ENCODE measurements at places on chromosomes 1 and 21.

DNA sequence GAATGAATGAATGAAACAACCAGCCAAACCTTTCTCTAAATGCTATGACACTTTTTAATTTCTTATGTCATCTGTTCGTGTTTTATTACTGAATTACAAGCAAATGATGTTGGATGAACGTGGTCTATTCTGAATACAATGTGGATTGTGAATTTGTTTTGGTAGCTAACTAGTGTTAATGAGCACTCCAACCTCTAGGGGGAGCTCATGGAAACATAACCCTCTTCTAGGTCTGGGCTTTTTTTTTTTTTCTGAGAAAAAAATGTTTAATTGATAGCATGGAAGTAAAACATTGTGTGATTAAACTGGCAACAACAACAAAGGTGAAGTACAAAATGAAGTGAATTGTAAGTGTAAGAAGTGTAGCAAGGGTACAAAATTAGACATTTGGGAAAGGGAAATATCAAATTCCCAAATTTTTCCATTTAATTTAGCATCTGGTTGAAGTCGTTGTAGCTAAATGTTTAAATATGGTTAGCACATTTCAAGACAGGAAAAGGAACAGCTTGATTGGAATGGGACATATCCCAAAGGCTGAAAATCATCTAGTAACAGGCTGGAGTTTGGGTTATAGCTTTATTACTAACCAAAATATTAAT lies 42.6 kb upstream of the PTGS2 start:
- DNase-seq, result no peak

GRCh38 chr1:162956922-162957321 lies 95.9 kb upstream of the CCDC190 start:
- DNase-seq, result no peak

- DNase-seq, result peak; percentile 49
Measured at GRCh38 chr1:84103197-84103992, 40.7 kb upstream of the PRKACB start.

DNA sequence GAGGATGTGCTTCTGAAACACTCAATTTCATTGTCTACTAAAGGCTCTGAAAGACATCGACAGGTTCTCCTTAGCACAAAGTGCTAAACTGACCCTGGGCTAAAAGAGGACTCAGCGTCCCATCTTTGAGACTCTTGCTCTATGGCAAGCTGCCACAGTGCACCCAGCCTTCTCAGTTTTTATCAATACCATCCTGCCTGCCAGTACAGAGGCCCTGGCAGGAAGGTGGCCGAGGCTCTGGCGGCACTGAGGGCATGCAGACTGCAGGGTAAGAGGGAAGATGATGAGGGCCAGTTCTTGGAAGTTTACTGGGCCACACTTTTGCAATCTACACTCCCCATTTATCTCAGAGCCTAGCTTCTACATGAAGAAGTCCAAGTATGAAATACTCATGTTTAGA lies 5.3 kb downstream of the OLFML2B start:
- DNase-seq, result no peak

DNA sequence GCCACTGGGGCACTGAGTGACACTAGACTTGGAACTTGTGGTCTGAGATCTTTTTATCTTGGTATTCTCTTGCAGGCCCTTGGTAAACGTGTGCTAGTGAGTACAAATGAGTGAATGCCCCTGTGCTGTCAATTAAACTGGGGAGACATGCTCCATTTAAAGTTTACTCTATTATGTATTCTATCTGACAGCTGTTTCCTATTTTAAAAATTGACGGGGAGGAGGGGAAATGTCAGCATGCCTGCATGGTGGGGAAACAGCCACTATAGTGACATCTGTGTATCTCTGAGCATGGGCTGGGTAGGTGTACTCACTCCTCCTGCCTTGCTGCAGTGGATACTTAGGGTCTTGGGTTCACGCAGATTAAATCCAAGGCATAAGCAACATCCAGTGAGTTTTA lies 59.0 kb upstream of the IKBKE start:
- DNase-seq, result no peak

DNA sequence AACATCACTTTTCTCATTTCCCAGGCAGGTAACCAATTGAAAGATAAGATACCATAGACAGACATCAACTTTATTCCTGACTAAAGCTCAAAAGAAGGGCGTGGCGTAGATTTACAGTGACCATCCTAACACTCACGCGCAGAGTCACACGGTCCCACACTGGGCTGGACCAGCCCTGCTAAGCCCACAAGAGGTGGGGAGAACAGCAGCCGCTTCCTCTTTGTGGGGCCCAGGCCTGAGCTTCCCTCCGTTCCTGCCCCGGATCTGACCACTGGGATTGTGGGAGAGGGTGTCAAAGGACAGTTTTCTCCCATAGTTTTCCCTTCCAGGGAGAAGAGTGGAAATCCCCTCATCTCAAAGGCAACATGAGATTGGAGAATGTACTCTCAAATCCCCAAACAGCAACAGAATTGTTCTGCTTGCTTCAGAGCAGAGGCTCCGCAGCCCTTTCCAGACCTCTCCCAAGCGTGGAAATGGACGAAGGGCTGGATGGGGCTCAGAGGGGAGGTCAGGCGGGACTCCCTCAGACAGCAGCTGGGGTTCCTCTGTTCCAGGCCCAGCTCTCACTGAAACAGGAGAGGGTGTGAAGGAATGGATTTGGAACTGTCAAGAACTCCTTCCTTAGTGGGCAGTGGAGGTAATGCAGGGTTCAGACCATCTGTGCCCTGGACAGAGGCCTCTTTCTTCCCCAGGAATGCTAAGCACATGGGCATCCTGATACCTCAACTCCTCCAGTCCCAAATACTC lies 33.7 kb downstream of the L1TD1 start:
- DNase-seq, result no peak

DNA sequence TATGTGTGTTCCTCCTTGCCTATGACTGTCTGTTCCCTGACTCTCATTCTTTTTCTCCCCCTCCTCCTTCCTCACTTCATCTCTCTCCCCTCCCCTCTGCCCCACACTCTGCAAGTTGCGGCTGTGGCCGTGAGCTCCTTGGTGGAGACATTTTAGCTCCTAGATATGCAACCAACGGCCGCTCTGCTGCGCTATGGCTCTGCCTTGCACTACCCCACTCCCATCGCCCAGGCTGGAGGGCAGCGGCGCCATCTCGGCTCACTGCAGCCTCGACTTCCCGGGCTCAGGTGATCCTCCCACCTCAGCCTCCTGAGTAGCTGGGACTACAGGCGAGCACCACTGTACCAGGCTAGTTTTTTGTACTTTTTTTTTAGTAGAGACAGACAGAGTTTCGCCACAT lies 5.5 kb downstream of the REG4 start:
- no peak for DNase-seq

DNA sequence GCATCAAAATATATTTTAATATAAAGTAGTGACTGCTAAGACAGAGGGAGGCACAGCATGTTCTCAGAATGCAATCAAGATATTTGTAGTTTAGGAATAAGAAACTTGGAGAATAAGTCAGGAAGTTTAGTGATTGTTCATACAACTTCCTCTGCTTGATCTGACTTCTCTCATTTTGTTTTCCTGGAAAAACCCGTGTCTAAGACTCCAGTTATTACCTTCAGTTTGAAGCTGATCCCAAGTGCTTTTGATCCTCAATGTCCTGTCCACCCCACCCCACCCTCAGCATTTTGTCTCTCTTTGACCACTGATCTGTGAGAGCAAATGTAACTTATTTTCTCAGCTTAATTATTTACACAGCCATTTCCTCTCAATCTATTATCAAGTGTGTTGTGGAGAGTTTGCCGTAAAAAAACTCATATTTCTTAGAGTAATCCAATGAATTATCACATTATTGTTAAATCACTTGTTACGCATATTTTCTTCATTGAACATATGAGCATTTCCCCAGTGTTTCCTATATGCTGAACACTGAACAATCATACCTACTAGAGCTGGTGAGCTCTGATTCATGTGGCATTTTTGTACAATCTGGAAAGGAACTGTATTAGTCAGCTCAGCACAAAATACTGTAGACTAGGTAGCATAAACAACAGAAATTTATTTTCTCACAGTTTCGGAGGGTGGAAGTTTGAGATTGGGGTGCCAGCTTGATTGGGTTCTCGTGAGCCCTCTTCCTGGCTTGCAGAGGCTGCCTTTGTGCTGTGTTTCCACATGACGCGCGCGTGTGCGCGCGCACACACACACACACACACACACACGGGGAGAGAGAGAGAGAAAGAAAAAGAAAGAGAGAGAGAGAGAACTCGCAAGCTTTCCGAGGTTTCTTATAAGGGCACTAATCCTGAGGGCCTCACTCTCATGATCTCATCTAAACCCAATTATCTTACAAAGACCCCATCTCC lies 65.5 kb upstream of the DPYD start:
- no peak for DNase-seq

DNA sequence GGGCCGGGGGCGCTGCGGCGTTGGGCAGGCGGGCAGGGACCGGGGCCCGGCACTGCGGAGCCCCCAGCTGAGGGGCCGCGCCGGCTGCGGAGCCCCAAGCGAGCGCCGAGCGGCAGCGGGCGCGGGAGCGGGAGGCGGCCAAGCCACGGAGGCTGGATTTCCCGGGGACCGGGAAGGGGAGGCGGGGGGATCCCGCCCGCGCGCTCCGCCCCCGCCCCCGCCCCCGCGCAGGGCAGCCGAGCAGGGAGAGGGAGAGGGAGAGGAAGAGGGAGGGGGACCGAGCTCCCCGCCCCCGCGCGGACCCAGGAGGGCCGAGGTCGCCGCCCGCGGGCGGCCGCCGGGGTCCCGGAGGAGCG lies at the start of gene DLGAP3:
Gene DLGAP3, minus strand, starts transcription at position 154 of the 356 bp plus-strand sequence. CDS start 24,267 bp downstream, outside the sequence.
- DNase-seq, result no peak

- no peak for DNase-seq
Measured at GRCh38 chr1:36446271-36446670, 4.0 kb downstream of the OSCP1 start.

DNA sequence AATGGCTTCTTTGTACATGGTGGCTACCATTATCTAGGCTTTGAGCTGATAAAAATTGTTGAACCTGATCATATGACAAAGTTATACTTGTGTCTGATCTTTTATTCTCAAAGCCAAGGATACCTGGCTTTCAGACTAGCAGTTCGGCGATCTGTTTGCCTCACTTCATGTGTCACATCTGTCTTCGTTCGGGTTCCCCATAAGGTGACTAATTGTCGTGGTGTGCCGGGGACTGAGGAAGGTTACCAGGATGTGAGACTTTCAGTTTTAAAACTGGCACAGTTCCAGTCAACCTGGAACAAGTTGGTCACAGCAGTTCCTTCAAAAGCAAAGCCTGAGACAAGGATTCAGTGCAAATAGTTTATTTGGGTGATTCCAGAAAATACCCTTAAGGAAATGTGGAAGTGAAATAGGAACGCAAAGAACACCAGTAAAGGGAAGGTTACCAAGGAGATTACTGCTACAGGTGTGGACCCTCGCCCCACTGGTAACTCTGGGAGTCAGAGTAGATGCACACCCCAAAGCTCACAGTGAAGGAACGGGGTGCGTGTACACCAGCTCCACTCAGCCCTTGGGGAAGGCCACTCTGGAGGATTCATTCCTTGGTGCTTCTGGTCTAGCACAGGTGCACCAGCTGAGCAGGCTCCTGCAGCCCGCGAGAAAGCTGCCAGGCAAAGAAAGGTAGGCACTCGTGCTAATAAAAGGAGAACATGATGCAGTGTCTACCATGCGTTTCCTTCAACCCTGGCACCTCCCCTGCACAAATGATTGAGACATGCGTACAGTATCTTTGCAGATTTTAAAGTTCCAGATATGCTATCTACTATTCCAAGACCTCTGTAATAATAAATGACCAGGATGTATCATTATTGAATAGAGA lies 69.0 kb downstream of the VWA5B1 start:
- DNase-seq, result no peak

- no peak for DNase-seq
Measured at GRCh38 chr1:59354709-59355337, 57.9 kb downstream of the FGGY start.

DNA sequence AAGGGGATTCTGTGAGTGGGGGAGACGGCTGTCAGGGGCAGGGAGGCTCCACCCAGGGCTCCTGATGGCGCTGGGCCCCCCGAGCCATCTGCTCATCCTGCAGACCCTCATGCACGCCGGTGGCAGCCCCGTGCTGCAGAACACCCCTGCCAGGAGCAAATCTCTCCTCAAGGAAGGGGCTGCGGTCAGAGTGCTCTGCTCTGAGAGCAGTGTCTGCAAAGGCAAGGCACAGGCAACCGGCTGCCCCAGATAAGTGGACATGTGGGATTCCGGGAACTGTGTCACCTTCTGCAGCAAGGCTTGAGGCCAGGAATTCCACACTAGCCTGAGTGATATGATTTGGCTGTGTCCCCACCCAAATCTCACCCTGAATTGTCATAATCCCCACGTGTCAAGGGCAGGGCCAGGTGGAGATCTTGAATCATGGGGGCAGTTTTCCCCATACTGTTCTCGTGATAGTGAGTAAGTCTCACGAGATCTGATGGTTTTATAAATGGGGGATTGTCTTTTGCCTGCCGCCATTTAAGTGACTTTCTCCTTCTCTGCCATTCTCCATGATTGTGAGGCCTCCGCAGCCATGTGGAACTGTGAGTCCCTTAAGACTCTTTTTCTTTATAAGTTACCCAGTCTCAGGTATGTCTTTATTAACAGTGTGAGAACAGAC lies 101.0 kb downstream of the PDE9A start:
- DNase-seq, result no peak

- DNase-seq, result no peak
Measured at GRCh38 chr1:16167331-16168143, 11.7 kb upstream of the EPHA2 start.

DNA sequence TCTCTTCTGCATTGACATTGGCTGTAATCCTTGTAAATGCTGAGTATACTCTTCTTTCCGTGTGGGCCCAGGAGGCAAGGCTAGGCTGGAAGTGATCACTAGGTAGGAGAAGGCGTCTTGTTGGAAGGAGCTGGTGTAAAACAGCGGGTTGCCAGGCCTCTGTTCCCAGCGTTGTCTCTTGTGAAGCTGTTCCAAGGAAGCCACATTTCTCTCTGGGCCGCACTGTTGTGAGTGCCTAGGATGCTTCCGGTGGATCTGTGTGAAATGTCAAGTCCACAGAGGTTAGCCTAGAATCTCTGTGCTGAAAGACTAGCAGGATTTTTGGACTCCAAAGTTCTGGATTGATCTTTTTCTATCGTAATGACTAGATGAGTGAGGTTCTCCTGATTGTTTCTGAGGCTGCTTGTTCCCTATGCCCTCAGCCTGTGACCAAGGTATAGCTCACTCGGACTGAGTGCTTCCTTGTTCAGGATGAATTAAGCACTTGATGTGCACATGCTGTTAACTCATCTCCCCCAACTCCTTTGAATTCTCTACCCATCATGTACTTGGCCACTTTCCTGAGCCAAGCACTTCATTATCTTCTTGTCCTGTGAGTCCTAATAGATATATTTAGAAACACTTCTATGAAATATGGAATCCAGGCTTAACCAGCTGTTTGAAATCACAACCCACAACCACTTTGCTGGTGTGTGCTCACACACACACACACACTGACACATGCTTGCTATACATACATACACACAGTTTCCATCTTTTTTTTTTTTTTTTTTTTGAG lies 63.3 kb downstream of the PBX1 start:
- no peak for DNase-seq
